ENCODE measurements at places on chromosomes 12 and 14. TPM values are rescaled to one million over a fixed set of nuclear protein-coding genes. Genes with fewer than 3 reads are reported as not detected.

ANKS1B gene
- not detected for polyA plus RNA-seq

TTC9 gene
- 9.2 TPM for polyA plus RNA-seq

FSCB gene
- not detected for polyA plus RNA-seq

LRRK2 gene
- 6.8 TPM for polyA plus RNA-seq

TMTC1 gene
- polyA plus RNA-seq, result not detected

RTN1 gene
- 0.24 TPM for polyA plus RNA-seq

All from IgD-negative memory B cell (primary cell).